Panc1 (cell line): ENCODE measurements at places on chromosomes 11 and 22.

- H3K4me1 ChIP-seq = no peaks in the 10 kb centered on the region
- H3K36me3 ChIP-seq = no peaks in the 10 kb centered on the region
- peaks cover 4% of the 10 kb centered on the region; the same call in 1 of the 2 replicates for H3K27me3 ChIP-seq
- no peak overlapping the region for H3K4me3 ChIP-seq
- H3K27ac ChIP-seq = no peak overlapping the region
Measured at GRCh38 chr11:79397252-79397651, 43.6 kb downstream of the TENM4 start.

- H3K4me3 ChIP-seq = no peak overlapping the region
- no peaks in the 10 kb centered on the region; the same call in 1 of the 2 replicates for H3K36me3 ChIP-seq
- H3K27ac ChIP-seq = no peak overlapping the region
- H3K4me1 ChIP-seq = peaks cover 7% of the 10 kb centered on the region
- DNase-seq = no peak
- H3K27me3 ChIP-seq = peaks cover 12% of the 10 kb centered on the region
Measured at GRCh38 chr11:71249301-71249700, 3.1 kb downstream of the SHANK2 start.

DNA sequence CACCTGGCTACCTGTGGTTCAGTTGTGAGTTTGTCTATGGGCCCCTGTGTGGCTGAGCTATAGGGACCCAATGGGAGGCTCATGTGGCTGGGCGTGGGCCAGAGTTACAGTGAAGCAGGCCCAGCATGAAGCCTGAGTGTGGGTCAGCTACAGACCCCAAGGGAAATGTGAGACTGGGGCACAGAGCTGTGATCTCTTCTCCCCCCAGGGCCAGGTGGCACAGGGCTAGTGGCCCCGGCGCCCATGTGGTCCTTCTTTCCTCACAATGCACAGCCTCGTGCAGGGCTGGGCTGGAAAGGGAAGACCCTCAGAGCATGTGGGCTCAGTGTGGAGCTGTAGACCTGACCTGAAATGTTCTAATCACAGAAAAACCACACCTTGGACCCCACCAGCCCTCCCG, 71.6 kb upstream of the NECTIN1 start:
- H3K4me3 ChIP-seq = no peak overlapping the region
- H3K36me3 ChIP-seq = no peaks in the 10 kb centered on the region
- peaks cover 5% of the 10 kb centered on the region; the same call in 1 of the 2 replicates for H3K27me3 ChIP-seq
- no peaks in the 10 kb centered on the region for H3K4me1 ChIP-seq

DNA sequence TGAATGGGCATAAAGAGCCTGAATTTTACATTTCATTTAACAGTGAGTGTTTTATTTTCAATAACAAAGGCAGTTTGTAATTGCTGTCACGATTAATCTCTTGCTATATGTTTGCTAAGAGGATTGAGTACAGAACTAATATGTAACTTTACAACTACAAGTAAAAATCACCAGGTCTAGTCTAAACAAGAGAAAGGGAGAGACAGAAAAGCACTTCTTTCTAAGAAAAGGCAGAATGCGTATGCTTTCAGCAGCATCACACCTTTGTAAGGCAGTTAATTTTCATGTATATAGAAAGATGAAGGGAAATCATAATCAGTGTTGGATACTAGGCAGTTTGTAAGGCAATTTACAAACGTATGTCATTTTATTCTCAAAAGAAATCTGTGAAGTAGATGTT, 169.8 kb downstream of the NELL1 start:
- H3K4me1 ChIP-seq = no peaks in the 10 kb centered on the region
- H3K36me3 ChIP-seq = no peaks in the 10 kb centered on the region
- no peaks in the 10 kb centered on the region for H3K27me3 ChIP-seq
- no peak overlapping the region for H3K4me3 ChIP-seq
- DNase-seq = no peak

- H3K36me3 ChIP-seq = no peaks in the 10 kb centered on the region
- no peaks in the 10 kb centered on the region for H3K27me3 ChIP-seq
- H3K27ac ChIP-seq = no peak overlapping the region
Measured at GRCh38 chr11:44885919-44886789, 64.5 kb downstream of the TP53I11 start.

DNA sequence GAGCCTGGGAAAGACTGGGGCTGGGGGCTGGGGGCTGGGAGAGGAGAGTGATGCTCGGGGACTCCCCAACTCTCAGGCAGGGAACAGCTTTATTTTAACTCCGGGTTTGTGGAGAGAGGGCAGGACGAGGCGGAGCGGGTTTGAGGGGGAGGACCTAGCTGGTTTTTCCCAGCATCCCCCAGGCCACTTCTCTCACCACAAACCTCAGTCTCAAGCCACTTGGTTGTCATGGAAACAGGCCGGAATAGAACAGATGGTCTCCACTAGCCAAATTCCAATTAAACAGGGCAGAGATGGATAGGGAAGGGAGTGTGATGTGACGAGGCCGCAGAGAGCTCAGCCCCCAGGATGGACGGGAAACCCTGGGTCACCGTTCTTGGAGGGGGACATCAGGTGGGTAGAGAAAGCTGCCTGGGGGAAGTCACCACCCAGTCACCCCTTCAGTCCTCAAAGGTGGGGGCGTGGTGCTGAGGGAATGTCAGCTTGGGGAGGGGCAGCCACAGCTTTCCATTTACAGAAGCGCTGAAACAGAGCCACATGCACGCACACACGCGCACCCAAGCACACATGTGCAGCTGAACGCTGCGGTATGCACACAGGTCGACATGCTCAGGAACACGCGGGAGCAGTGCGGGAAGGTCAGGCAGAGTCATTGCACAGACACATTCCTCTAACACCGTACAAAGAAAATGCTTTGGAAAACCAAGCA, 19.2 kb downstream of the NECTIN1 start:
- no peaks in the 10 kb centered on the region for H3K4me1 ChIP-seq
- H3K36me3 ChIP-seq = no peaks in the 10 kb centered on the region
- DNase-seq = no peak
- no peaks in the 10 kb centered on the region for H3K27me3 ChIP-seq

DNA sequence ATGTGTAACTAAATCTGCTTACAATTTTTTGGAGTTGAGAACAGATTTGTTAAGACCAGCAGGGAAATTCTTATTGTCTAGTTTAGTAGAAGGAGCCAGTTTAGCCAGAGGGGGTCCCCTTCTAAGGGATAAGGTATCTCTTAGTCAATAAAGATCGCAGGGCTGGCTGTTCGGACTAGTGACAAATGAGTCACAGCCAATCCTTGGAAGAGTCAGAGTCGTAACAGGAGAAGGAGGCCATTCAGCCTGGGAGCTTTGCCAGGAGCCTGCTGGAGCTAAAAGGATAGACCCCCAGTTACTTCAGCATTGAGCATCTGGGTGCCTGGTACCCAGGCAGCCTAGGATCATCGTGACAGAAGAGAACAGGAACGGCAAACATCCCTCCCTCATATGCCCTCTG, 191.6 kb upstream of the ARHGAP20 start:
- no peak for DNase-seq
- H3K27me3 ChIP-seq = no peaks in the 10 kb centered on the region
- H3K27ac ChIP-seq = no peak overlapping the region
- H3K4me1 ChIP-seq = no peaks in the 10 kb centered on the region

GRCh38 chr22:25354456-25354855, 135.0 kb downstream of the CRYBB2 start:
- no peaks in the 10 kb centered on the region for H3K4me1 ChIP-seq
- no peaks in the 10 kb centered on the region for H3K27me3 ChIP-seq
- H3K36me3 ChIP-seq = no peaks in the 10 kb centered on the region; the same call in 1 of the 2 replicates
- H3K4me3 ChIP-seq = no peak overlapping the region
